ENCODE measurements at places on chromosomes 1 and 21. TPM values are rescaled to one million over a fixed set of nuclear protein-coding genes. Genes with fewer than 3 reads are reported as not detected.

PEX10 gene
- polyA plus RNA-seq = 19.1 TPM

MSH4 gene
- polyA plus RNA-seq = 0.12 TPM

PGLYRP4 gene
- not detected for polyA plus RNA-seq

CD160 gene
- not detected for polyA plus RNA-seq

OR2G2 gene
- not detected for polyA plus RNA-seq

HUNK gene
- 0.14 TPM for polyA plus RNA-seq

TRIM17 gene
- polyA plus RNA-seq = 0.20 TPM

MPL gene
- 0.22 TPM for polyA plus RNA-seq

MYCL gene
- 0.07 TPM for polyA plus RNA-seq

C21orf58 gene
- 2.9 TPM for polyA plus RNA-seq

ENTREP3 gene
- polyA plus RNA-seq = 13.7 TPM
